Activated B cell treated with CpG ODN at 0.5 μM for 24 hours (primary cell): ENCODE measurements at places on chromosomes 4 and X.

GRCh38 chrX:17629519-17629918 lies 107.8 kb upstream of the SCML1 start:
- no peak overlapping the region for H3K27ac ChIP-seq
- no peaks in the 10 kb centered on the region for H3K36me3 ChIP-seq
- H3K27me3 ChIP-seq, result no peaks in the 10 kb centered on the region
- no peaks in the 10 kb centered on the region for H3K4me1 ChIP-seq
- no peak overlapping the region for H3K4me3 ChIP-seq
- DNase-seq, result no peak

DNA sequence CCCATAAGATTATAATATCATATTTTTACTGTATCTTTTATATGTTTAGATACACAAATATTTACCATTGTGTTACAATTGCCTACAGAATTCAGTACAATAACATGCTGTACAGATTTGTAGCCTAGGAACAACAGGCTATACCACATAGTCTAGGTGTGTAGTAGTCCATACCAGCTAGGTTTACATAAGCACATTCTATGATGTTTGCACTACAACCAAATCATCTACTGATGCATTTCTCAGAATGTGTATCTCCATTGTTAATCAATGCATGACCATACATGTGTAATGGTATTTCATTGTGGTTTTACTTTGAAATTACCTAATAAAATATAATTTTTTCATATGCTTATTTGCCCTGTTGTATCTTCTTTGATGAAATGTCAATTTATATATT lies 288.1 kb upstream of the PCDH10 start:
- no peak overlapping the region for H3K4me3 ChIP-seq
- H3K4me1 ChIP-seq, result no peaks in the 10 kb centered on the region
- no peak overlapping the region for H3K27ac ChIP-seq
- H3K36me3 ChIP-seq, result no peaks in the 10 kb centered on the region
- DNase-seq, result no peak

DNA sequence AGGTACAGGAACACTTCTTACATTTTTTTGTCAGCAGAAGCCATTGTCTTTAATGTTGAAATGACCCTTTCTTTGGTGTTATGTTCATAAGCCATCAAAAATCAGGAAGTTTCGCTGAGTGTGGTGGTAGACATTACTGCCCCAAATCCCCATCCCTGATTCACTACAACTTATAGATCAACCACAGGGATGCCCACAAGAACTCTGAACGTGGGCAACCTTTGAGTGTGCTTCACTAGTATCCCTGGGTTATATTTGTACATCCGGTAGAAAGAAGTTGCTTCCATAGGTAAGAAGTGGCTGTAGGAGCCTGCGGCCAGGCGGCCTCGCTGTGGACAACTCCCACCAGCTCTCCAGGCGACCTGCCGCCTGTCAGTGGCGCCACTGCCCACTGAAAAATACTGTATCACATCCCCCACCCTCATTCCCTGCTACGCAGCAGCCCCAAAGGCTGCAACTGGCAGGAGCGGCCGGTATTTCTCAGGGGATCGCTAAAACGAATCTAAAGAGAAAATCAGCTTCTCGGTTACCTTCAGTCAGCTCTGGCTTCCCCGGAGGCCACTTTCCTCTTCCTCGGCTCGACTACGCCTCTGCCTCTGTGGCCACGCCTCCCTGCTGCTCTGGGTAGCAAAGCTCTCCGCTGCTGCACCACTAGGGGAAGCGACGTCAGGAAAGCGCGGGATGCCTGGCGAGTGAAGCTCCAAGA lies 13.9 kb upstream of the ETDC start:
- peaks cover 16% of the 10 kb centered on the region for H3K36me3 ChIP-seq
- H3K27me3 ChIP-seq, result no peaks in the 10 kb centered on the region
- peak overlapping the region; percentile 61 for H3K27ac ChIP-seq
- peaks cover 15% of the 10 kb centered on the region for H3K4me1 ChIP-seq
- peak; percentile 24 for DNase-seq
- H3K4me3 ChIP-seq, result peak overlapping the region; percentile 87

- no peak overlapping the region for H3K27ac ChIP-seq
- no peaks in the 10 kb centered on the region for H3K36me3 ChIP-seq
- H3K4me3 ChIP-seq, result no peak overlapping the region
- no peaks in the 10 kb centered on the region for H3K4me1 ChIP-seq
Observed at GRCh38 chr4:58515226-58515625, 1405.0 kb upstream of the IGFBP7 start.

DNA sequence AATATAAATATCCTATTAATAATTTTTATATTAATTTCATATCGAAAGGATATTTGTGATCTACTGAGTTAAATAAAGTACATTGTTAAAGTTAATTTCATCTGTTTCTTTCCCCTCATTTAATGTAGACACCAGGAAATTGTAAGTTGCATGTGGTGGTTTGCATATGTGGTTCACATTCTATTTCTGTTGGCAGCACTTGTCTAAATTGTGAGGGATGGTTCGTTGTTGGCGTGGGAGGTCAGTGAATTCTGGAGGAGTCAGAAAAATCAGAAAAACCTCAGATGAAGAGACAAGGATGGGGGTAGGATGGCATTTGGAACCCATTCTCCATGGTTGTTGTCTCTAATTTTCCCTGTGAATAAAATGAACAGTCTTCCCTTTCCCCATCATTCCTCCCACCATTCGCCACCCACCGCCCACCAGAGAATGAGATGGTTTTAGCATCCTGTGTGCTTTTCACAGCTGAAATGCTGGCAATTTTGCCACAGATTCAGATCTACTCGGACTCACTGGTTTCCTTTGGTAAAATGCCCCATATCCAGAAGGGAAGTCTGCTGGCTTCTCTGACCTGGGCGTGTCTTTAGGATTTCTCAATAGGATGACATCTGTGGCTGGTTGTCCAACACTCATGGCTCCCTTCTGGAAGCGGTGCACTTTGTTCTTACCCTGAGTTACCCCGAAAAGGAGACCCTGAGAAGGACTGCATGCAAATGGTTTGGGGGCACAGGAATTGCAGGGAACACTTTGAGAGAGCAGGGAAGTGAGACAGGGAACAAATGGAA lies 52.3 kb downstream of the LGI2 start:
- no peak overlapping the region for H3K27ac ChIP-seq
- H3K4me3 ChIP-seq, result no peak overlapping the region
- H3K4me1 ChIP-seq, result peaks cover 6% of the 10 kb centered on the region
- no peak for DNase-seq

GRCh38 chr4:84719115-84719514 lies 136.2 kb downstream of the CDS1 start:
- H3K4me3 ChIP-seq, result no peak overlapping the region
- no peaks in the 10 kb centered on the region for H3K27me3 ChIP-seq
- H3K36me3 ChIP-seq, result no peaks in the 10 kb centered on the region
- H3K27ac ChIP-seq, result no peak overlapping the region
- DNase-seq, result no peak
- H3K4me1 ChIP-seq, result no peaks in the 10 kb centered on the region

GRCh38 chrX:39574178-39574577 lies 523.6 kb downstream of the BCOR start:
- no peak for DNase-seq
- peaks cover 6% of the 10 kb centered on the region for H3K27me3 ChIP-seq
- H3K4me3 ChIP-seq, result no peak overlapping the region
- H3K4me1 ChIP-seq, result peaks cover 10% of the 10 kb centered on the region
- no peaks in the 10 kb centered on the region for H3K36me3 ChIP-seq

- no peak for DNase-seq
- no peaks in the 10 kb centered on the region for H3K4me1 ChIP-seq
- no peaks in the 10 kb centered on the region for H3K27me3 ChIP-seq
- no peaks in the 10 kb centered on the region for H3K36me3 ChIP-seq
- H3K27ac ChIP-seq, result no peak overlapping the region
Observed at GRCh38 chrX:81489987-81490386, 288.1 kb downstream of the SH3BGRL start.

DNA sequence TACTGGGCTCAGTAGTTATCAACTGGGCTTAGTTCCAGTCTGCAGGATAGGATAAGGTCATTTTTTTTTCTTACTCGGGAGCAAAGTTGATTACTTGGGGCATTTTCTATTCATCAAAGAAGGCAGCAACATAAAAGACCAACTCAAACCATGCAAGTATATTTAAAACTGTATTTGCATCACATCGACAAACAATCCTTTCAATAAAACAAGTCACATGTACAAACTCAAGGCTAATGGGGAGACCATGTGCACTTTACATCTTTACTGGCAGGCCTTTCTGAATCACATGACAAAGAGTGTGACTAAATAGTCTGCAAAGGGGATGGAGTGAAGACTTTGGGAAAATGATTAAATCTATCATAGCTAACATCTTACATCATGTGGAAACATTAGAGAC lies 610.4 kb upstream of the BOD1L1 start:
- H3K27me3 ChIP-seq, result no peaks in the 10 kb centered on the region
- DNase-seq, result no peak
- no peak overlapping the region for H3K27ac ChIP-seq
- no peak overlapping the region for H3K4me3 ChIP-seq

- DNase-seq, result no peak
- H3K4me3 ChIP-seq, result no peak overlapping the region
- peaks cover 39% of the 10 kb centered on the region for H3K36me3 ChIP-seq
- no peaks in the 10 kb centered on the region for H3K27me3 ChIP-seq
- H3K27ac ChIP-seq, result no peak overlapping the region
Observed at GRCh38 chr4:105374071-105374470, 99.8 kb downstream of the PPA2 start.

- H3K36me3 ChIP-seq, result no peaks in the 10 kb centered on the region
- no peak overlapping the region for H3K27ac ChIP-seq
- H3K4me1 ChIP-seq, result peaks cover 11% of the 10 kb centered on the region
- H3K4me3 ChIP-seq, result no peak overlapping the region
- H3K27me3 ChIP-seq, result peaks cover 12% of the 10 kb centered on the region
Observed at GRCh38 chr4:99572527-99573240, 1.9 kb upstream of the MTTP start.

GRCh38 chr4:173909294-173909693 lies 374.2 kb downstream of the FBXO8 start:
- H3K36me3 ChIP-seq, result no peaks in the 10 kb centered on the region
- DNase-seq, result no peak
- no peaks in the 10 kb centered on the region for H3K27me3 ChIP-seq
- no peaks in the 10 kb centered on the region for H3K4me1 ChIP-seq
- H3K4me3 ChIP-seq, result no peak overlapping the region

- H3K4me1 ChIP-seq, result no peaks in the 10 kb centered on the region
- no peak overlapping the region for H3K4me3 ChIP-seq
- no peak overlapping the region for H3K27ac ChIP-seq
- no peaks in the 10 kb centered on the region for H3K27me3 ChIP-seq
Observed at GRCh38 chrX:101478366-101478765, 6.9 kb upstream of the ARMCX4 start.
